Spleen (tissue), 13 donors: ENCODE measurements at places on chromosomes 1 and 21. TPM values are rescaled to one million over a fixed set of nuclear protein-coding genes. Genes with fewer than 3 reads are reported as not detected.

Gene FCGR2B
- 66.7 TPM for polyA plus RNA-seq

Gene AKR7A3
- 0.55 TPM for polyA plus RNA-seq

- no peaks in the 10 kb centered on the region for H3K4me1 ChIP-seq
- no peaks in the 10 kb centered on the region for H3K27me3 ChIP-seq
- no peaks in the 10 kb centered on the region for H3K36me3 ChIP-seq
Measured at GRCh38 chr1:35691080-35691479, 27.6 kb downstream of the C1orf216 start.

GRCh38 chr21:31878831-31879230 is 6.0 kb downstream of the HUNK start:
- peaks cover 8% of the 10 kb centered on the region for H3K4me1 ChIP-seq
- no peak overlapping the region for H3K4me3 ChIP-seq
- no peak for DNase-seq
- H3K36me3 ChIP-seq = no peaks in the 10 kb centered on the region
- no peak overlapping the region for H3K27ac ChIP-seq

DNA sequence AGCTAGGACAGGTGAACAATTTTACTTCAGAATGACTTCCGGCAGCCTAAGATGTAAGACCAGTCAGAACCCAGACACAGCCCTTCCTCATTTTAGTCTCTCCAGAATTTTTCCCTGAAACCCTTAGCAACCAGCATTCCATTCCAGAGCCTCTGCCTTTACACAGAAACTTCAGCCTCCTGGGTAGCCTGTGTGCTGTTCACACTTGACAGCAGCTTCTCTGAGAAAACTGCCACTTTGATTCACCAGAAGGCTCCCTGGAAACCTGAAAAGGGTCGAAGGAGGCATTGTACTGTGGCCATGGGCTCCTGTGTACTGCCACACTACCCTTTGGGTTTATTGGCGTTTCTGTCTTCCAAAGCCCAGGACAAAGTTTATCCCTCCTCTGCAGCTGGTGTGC is 17.4 kb downstream of the HYI start:
- no peak overlapping the region for H3K4me3 ChIP-seq
- peak overlapping the region; percentile 58 for H3K27ac ChIP-seq
- H3K36me3 ChIP-seq = peaks cover 60% of the 10 kb centered on the region
- H3K4me1 ChIP-seq = no peaks in the 10 kb centered on the region
- no peaks in the 10 kb centered on the region for H3K27me3 ChIP-seq

GRCh38 chr21:46046471-46046870 is 51.4 kb upstream of the COL6A2 start:
- DNase-seq = no peak
- H3K4me3 ChIP-seq = no peak overlapping the region
- no peaks in the 10 kb centered on the region for H3K4me1 ChIP-seq

DNA sequence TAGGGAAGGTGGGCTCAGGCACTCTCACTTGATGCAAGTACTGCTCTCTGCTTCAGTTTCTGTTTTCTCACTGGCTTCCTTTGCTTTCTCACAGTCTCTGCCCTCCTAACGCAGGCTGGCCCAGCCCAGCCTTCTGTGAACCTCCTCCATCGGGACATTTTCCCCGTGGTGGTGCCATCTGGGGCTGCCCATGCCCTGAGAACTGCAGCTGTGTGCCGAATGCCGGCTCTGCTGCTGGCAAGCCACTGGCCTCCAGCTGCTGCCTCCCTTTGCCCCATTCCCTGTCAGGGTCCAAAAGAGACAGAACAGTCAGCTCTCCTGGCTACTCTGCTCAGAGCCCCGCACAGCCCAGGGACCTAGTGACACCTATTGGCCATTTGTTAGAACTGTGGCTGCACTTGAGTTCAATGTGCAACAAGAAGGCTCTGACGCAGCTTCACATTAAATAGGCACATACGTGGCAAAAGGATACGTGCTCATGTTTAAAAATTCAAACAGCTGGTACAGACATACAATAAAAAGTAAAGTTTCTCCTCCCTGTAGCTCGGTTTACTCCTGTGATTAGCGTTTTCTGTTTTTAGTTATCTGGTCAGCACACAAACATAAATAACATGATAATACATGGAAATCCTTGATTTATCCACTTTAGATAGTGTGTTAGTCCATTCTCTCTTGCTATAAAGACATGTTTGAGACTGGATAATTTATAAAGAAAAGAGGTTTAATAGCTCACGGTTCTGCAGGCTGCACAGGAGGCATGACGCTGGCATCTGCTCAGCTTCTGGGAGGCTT is 46.6 kb downstream of the FCRL5 start:
- no peaks in the 10 kb centered on the region for H3K4me1 ChIP-seq
- DNase-seq = peak; percentile 82
- no peak overlapping the region for H3K4me3 ChIP-seq

- H3K36me3 ChIP-seq = no peaks in the 10 kb centered on the region
- no peaks in the 10 kb centered on the region for H3K27me3 ChIP-seq
- peaks cover 70% of the 10 kb centered on the region for H3K4me1 ChIP-seq
- DNase-seq = peak; percentile 96
- peak overlapping the region; percentile 84 for H3K4me3 ChIP-seq
- H3K27ac ChIP-seq = peak overlapping the region; percentile 82
Measured at GRCh38 chr1:108561689-108562326, 1.9 kb downstream of the EEIG2 start.

DNA sequence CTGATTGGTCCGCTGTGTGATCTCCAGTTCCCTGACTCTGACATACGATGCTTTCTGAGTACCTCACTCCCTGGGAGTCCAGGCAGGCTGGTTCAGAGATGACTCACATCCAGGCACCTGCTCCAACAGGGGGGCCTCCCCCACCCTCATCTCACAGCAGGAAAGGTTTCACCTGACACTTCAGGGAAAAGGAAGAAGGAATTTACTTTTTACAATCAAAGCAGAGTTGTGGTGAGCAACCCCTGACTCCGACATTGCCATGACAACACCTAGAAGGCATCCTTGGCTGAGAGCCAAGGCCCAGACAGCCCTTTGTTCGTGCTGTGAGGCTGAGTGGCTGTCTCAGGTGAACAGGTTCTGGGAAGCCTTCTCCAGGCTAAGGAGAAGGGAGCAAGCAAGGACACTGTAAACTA is 164.6 kb upstream of the GJB5 start:
- DNase-seq = no peak
- no peak overlapping the region for H3K4me3 ChIP-seq
- no peaks in the 10 kb centered on the region for H3K4me1 ChIP-seq
- H3K27ac ChIP-seq = no peak overlapping the region

GRCh38 chr1:8396786-8397406 is 79.0 kb downstream of the SLC45A1 start:
- H3K4me1 ChIP-seq = peaks cover 68% of the 10 kb centered on the region
- peak overlapping the region; percentile 85 for H3K27ac ChIP-seq
